Activated CD4-positive, alpha-beta T cell treated with anti-CD3 and anti-CD28 coated beads, Interleukin-2, amount 10 ng/mL, durations not matched to agents 7 days and 5 days (primary cell): ENCODE measurements at places on chromosomes 7 and 10.

GRCh38 chr10:52688899-52689298 is 83.7 kb downstream of the MBL2 start:
- no peak for DNase-seq

DNA sequence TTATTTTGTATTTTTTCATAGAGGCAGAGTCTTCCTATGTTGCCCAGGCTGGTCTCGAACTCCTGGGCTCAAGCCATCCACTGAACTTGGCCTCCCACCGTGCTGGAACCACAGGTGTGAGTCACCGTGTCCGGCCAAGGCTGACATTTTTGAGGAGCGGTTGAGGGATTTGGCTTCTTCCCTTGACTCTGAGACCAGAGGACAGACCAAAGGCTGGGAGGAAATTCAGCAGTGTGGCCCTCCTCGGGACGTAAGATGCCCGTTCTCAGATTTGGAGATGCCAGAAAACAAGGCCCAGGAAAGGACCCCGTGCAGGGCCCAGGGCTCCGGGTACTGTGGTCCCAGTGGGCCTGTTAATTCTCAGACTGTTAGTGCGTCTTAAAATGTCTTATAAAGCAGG is 146.2 kb downstream of the WDR37 start:
- no peak for DNase-seq

DNA sequence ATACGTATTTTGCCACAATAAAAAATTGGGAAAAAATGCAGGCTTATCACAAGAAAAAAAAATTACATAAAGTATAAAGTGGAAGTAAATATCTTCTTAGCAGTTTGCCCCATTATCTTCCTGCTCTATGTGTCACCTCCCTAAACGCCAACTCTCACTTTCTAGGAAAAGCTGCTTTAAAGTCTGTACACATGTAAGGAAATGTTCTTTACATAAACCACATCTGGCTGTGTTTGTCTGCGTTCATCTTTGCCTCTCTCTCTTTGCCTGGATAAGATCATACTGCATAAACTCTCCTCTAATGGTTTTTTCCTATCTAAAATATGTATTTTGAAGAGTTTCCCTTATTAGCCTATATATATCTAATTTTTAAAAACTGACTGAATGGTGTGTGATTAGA is 23.0 kb upstream of the UMAD1 start:
- DNase-seq = no peak

DNA sequence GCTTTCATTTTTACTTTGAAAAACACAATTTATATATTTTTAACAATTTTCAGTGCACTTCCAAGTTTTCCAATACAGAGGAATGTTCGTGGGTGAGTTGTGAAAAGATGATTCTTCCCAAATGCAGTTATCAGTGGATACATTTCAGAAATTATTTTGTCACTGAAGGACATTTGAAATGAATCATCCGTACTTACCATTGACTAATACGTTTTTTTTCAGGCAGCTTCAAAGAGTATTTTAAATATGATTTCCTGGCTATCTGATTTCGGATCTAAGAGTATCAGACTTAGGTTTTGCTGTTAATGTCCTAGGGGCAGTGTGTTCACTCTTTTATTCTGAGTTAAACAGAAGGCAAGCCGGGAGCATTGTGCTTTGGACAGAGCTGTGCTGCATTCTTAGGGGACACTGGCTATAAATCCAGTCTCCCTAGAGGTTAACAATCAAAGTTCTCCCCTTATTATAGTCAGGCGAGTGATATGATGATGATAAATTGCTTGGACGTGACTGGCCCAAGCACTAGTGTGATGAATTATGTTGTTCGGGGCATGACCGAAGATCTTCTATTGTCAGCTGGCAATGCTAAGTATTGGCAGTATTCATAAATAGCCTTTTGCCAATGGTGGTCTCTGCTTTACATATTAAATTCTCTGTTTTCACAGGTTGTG is 4.5 kb downstream of the PTER start:
- DNase-seq = no peak

DNA sequence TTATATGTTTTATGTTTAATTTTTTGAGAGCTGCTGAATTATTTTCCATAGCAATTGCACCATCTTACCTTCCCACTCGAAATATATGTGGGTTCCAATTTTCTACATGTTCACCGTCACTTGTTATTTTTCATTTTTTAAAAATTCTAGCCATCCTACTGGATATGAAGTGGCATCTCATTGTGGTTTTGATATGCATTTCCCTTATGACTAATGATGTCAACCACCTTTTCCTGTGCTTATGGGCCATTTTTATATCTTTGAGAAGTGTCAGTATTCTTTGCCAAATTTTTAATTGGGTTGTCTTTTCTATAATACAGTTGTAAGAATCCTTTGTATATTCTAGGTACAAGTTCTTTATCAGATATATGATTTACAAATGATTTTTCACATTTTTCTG is 27.8 kb downstream of the NHLRC2 start:
- no peak for DNase-seq

GRCh38 chr10:118940386-118940785 is 89.1 kb upstream of the NANOS1 start:
- DNase-seq = no peak

DNA sequence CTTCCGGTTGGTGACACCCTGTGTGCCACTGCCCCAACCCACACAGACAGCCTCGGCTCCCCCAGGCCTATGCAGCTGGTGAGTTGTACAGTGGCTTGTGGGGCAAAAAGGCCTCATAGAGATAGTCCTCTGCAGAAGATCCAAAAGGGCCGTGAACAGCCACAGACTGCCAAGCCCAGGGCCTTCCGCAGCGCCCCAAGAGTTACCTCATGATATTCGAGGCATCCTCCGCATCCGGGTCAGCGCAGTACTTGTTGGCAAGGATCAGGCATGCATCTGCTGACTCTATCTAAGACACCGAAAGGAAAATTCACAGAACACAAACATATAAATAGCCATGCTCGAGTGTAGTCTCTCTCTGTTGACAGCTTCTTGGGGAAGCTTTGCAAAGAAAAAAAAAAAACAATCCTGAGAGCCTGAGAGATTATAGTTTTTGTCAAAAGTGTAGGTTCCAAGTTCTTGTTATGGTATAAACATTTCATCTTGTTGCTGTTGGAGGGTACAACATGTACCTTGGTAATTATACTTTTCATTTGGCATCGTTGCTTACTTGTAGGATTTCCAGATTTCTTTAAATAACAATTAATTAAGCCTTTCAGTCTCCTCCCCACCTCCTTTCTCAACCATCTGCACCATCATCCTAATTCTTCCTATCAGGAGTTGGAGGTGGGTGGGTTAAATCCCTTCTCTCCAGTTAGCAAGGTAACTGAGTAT is 553.0 kb downstream of the KCNMA1 start:
- DNase-seq = no peak

GRCh38 chr7:120873401-120873800 is 15.5 kb upstream of the TSPAN12 start:
- no peak for DNase-seq

DNA sequence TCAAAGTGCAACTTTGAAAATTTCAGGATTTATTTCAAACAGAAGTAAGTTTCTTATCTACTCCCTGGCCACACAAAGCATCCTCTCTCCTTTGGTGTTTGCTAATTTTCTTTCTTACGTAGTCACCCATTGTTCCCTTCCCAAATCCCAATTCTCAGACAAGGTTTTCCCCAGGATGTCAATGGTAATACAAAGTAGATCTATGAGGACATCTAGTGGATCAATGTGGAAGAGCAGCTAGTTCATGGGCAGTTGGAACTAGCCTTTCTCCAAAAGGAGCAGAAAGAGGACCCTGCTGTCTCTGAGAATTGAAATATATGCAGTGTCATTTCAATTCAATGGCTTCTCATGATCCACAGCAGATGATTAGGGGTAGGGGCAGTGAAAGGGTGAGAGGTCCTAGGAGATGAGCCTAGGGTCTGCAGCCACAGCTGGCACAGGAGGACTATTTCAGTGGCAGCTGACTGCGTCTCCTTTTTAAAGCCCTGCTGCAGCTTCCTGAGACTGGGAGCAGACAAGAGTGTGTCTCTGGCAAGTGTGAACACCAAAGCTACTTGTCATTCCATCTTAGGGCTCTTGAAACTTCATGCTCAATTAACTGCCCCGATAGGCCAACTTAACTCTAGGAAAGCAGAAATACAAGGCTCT is 632.6 kb downstream of the KCNMA1 start:
- no peak for DNase-seq

DNA sequence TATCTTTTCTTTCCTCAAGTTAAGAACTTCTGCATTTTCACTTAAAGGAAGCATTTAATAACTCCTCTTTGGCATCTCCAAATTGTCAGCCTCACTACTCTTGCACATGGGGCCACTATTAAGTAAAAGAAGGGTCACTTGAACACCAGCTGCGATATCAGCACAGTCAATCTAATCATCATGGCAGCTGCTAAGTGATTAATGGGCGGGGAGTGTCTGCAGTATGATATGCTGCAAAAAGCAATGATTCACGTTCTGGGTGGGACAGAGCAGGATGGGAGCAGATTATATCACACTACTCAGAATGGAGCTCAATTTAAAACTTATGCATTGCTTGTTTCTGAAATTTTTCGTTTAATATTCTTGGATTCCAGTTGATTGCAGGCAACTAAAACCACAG is 447.4 kb upstream of the PFKP start:
- DNase-seq = no peak

DNA sequence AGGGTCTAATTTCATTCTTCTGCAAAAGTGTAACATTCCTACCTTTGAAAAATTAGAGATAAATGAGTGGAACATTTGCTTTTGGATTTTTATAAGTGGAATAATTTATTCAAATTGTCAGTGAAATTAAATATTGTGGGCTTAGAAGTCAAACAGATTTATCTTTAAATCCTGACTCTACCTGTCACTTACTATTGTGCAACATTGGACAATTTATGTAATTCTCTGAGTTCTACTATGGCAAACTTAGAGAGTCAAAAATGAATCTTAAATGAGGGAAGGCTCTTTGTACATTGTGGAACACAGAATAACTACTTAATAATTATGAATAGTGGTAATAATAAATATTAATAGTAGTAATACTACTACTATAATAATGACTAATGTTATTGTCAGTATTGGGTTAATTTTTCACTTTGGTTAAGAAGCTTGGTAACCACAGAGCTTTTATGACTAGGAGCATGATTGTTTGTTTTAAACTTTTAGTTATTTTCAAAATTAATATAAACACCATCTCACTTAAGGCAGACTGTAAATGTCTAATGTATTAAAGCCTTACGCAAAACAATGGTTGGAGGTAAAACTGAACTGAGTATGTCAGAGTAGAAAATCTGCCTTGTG is 70.0 kb downstream of the PRKG1 start:
- DNase-seq = no peak

DNA sequence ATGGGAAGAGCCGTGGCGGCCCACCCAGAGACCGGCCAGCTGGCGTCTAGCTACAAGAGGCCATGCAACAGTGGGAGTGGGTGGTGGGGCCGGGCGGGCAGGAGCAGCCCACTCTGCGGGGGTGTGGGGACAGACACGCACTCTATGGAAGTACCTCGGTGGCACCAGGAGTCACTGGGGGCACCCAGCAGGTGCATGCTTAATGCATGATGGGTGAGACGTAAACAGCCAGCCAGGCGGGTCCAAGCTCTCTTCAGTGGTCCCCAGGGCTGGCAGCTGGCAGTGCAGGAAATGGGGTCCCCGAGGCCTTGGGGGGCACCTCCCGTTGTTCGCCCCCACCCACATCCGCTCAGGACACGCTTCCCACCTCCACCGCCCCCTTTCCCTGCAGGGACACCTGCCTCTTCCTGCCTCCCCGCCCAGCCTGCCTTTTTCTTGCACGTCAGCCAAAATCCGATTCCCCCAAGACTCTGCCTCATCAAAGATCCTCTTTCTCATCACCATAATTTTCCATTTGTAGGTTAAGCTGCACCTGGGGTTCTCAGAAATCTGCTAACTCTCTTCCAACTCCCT is 22.6 kb upstream of the PSMG3 start:
- no peak for DNase-seq

DNA sequence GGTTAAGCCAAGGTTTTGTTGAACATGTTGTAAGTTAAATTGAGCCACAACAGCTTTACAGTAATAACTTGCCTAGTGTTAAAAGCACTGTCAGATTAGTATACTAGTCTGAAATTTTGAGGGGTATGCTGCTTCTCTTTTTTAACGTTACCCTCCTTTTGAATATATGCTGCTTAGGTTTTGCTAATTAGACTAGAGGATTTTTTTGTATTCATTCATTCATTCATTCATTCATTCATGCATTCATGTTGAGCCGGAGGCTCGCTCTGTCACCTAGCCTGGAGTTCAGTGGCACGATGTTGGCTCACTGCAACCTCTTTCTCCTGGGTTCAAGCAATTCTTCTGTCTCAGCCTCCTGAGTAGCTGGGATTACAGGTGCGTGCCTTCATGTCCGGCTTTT is 24.7 kb downstream of the DNAJB6 start:
- no peak for DNase-seq

DNA sequence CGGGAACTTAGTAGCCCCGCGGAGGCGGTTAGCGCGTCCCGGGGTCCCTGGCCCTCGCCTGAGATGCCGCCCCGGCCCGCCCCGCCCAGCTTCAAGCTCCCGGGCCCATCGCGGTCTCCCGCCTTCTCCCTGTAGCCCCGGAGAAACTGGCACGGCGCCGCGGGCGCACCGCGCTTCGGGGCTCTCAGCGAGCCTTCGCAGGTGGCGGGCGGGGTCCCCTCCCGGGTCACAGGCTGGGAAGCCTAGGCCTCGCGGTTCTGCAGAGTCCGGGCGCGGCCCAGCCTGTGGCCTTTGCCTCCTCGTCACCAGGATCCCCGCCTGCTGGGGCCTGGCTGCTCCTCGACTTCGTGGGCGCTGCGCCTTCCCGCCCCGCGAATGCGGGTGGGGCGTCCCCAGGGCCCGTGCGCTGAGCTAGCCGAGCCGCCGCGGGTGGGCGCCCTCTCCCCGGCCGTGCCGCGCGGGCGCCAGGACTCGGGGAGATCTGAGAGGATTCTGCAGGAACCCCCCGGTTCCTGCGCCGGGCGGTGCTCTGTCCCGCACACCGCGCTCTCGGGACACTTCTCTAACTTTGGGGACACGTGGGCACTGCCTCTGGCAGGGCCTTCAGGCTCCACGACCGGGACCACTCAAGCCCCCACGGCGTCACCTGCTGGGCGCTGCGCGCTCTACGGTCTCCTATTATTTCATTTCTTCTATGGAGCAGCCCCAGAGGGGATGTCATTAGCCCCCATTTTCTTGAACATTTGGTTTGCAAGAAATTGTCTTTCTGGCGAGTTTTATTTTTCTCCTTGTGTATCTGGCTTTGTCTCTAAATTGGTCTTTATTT is 682 bp upstream of the RGS10 start:
- peak; percentile 71 for DNase-seq

- DNase-seq = no peak
These were observed 1.1 kb downstream of the CUX1 start for GRCh38 chr7:101818287-101819071.

- no peak for DNase-seq
These were observed 4.3 kb downstream of the ELOVL3 start for GRCh38 chr10:102230264-102230860.

- DNase-seq = peak; percentile 10
These were observed 22.9 kb downstream of the CDK6 start for GRCh38 chr7:92813390-92814024.

DNA sequence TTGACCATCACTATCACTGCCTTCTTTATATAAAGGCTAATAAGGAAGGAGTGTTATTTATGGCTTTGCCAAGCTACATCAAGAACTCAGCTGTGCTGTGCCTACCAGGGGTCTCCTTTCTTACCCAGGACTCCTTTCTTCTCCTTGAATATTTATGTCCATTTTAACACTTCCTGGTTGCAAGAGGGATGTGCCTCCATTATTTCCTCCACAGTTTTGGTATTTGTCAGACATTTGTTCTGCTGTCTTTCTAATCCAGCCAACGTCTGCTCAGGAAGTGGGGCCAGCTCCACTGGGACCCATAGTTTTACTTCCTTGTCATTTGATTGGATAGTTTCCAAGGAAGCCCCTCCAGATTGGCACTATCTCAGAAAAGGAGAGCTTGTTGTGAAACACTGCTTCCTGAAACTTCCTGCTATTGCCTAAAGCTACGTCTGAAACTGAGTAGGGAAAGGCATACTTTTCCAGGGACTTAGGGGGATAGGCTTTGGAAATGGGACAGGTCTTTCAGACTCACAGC is 6.6 kb upstream of the STRIP2 start:
- no peak for DNase-seq
